CD8-positive, alpha-beta T cell (primary cell): ENCODE measurements at places on chromosomes 1 and 21.

GRCh38 chr1:196425513-196425912 is 182.7 kb downstream of the KCNT2 start:
- DNase-seq = no peak

DNA sequence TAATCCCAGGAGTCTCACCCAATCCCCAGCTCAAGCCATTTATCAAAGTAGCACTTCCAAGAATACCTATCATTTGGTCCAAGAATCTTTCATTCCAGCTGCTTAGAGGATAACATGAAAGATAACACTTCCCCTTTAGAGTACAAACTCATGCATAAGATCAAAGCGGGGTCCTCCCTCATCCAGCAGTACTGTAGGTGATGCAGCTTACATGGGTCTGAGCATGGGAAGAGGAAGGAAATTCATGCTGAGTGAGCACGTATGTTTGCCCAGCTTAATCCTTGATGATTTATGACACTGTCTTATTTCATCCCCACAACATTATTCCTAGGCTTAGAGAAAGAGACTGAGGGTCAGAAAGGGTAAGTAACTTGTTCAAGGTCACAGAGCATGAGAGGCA is 167.1 kb upstream of the GJB5 start:
- no peak for DNase-seq

- peak; percentile 100 for DNase-seq
These were observed at the start of gene PIP5K1A for GRCh38 chr1:151198254-151199127. Gene PIP5K1A (plus strand): TSS chr1:151198552. CDS start chr1:151198997, 445 bp downstream.

GRCh38 chr21:16708101-16708835 is 804.6 kb upstream of the CXADR start:
- DNase-seq = no peak

DNA sequence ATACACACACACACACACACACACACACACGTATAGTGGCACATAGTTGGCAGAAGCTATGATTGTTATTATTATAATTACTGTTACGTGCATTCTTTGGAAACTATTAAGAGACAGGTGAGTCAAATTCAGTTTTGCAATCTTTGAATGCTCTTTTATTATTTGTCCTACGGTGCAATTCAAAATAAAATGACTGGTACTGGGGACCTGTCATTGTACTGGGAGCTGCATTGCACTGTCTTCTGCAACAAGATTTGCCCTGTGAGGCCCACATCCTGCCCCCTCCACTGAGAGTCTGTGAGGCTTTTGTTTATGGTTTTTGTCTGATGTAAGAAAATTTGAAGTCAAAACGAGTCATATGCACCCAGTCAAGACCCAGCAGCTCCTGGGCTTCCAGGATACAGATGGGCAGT is 1.9 kb downstream of the LY9 start:
- peak; percentile 79 for DNase-seq

DNA sequence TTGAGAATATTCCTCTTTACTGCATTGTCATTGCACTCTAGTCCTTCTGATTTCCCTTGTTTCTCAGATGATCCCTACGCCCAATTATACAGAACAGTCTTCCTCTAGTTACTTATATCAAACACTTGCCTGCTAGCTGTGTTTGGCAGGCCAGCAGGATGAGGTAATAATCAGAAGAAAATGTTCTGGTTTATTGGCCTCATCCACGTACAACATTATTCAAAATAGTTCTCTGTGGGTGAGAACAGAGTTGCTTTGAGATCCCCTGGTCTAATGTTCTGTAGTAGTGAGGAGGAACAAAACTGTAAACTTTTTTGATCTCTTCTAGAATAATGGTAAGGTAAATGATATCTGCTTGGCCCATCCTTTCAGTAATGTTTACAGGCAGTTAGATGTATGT is 22.3 kb upstream of the C1orf105 start:
- DNase-seq = no peak

DNA sequence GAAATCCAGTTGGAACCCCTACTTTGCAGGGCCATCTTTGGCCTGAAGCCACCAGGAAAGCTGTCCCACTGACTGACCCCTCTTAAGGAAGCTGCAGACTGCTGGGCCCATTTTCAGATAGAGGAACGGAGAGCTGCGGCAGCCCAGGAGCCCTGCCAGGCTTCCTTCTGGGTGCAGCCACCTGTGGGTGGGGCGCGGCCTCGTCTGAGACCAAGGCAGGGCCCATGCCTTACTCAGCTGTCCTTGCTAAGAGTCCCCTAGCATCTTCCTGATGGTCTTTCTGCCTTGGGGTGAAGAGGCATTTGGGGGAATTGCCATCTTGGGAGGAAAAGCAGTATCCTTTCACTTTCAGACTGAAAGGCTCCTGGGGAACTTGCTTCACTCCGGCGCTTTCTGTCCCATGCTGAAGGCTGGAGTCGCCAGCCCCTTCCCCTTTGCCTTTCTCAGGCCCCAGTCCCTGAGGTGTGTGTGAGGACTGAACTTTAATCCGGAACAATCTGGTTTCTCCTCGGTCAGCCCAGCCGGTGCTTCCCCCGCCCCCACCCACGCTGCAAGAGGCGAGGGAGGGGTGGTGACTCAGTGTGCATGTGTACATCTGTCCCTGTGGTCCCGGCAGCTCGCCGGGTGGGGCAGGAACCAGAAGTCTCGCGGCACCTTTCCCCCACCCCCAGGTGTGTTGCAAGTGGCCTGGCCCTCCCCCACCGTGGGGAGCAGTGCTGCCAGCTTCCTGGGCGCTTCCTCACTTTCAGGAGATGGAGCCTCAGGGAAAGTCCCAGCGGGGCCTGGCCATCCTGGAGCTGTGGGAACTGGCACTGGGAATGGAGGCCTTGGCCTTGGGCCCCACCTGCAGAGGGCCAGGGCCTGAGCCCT is 5.1 kb downstream of the ZC3H12A start:
- peak; percentile 93 for DNase-seq
